Osteocyte (in vitro differentiated cells): ENCODE measurements at places on chromosomes 1 and 21. TPM values are rescaled to one million over a fixed set of nuclear protein-coding genes. Genes with fewer than 3 reads are reported as not detected.

- no peak for DNase-seq
Observed at GRCh38 chr1:224499204-224499603, 64.6 kb upstream of the WDR26 start.

- DNase-seq = no peak
Observed at GRCh38 chr1:107231291-107231690, 90.5 kb downstream of the NTNG1 start.

DNA sequence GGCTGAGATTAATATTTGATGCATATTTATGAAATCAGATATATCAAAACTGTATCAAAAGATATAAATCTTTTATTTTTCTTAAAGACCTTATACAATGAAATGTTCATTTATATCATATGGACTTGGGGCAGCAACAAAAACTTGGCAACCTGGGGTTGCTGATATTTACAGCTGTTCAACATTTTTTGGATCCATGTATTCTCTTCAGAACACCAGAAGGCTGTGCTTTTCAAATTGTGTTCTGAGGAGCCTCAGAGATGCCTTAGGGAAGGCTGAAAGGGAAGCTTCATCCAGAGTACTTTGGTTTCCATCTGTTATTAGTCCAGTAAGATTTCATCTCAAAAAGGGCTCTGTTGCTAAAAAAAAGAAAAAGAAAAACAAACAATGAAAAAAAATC is 94.8 kb downstream of the DISC1 start:
- DNase-seq = no peak

ARHGAP30 gene
- total RNA-seq = not detected in 2 replicates

- DNase-seq = no peak
Observed at GRCh38 chr1:25809283-25809926, 9.4 kb downstream of the SELENON start.

LCE2B gene
- not detected in 2 replicates for total RNA-seq

LAMC2 gene
- total RNA-seq = 3.5 and 3.6 TPM in 2 replicates

GRCh38 chr1:23126801-23127200 is 41.9 kb downstream of the LUZP1 start:
- DNase-seq = no peak

DNA sequence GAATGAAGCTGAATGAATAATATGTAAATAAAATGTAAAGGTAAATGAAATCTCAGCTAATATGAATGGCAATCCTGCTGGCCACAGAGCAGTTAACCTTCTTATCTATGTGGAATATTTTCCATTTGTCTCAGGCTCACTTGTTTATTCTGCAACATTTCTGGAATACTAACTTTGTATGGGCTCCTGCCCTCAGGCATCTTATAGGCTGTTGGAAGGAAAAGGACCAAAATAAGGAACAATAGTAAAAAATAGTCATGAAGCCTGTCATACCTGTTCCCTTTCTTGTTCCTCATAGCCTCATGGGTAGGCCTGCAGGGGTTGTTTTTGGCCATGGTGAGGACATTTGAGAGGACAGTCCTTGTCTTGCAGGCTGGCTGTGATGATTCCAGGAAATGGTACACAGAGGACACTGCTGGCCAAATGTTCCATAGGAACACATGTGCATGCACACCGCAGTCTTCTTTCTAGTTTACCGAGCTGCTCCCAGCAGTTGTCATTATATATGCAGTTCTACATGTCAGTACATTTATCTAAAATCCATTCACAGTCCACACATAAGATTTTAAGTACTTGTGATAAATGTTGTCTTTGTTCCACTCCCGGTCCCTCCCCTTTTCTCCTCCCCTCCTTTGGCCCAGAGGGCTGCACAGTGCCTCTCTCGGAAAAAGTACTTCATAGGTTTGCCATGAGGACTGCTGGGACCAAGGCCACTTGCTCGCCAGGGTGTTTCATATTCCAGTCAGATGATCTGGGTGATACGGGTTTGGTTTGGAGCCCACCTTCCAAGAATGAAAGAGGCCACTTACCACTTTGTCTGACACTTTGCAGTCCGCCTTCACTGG is 15.2 kb upstream of the KCNQ4 start:
- DNase-seq = no peak

DNA sequence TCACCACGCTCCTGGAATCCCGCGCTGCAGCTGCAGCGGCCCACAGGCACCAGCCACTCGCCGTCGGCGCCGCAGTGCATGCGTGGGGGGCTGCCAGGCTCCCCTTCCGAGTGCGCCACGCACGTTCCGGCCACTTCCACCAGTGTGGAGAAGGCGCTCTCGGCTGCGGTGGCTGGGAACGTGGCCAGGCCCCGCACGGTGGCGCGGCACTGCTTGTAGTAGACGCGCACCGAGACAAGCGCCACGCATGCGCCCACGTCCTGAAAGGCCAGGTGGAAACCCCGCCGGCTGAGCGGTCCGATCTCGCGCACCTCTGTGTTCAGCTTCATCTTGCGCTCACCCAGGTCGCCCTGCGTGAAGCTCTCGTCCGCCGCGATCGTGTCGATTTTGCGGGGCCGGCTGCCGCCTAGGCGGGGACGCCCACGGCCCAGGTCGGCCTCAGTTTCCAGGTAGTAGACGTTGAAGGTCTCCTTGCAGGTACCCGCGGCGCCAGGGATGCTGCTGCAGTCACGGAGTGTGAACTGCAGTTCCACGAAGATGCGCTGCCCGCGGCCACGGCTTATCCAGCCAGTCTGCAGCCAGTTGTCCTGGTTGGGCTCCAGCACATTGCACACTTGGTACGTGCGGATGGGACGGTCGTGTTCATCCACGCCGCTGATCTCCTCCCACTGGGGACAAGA is 3.4 kb downstream of the EPHA10 start:
- peak; percentile 83 for DNase-seq

RGS8 gene
- total RNA-seq = not detected in 2 replicates
